ENCODE measurements at places on chromosomes 3 and 15. TPM values are rescaled to one million over a fixed set of nuclear protein-coding genes. Genes with fewer than 3 reads are reported as not detected.

Gene CD200
- polyA plus RNA-seq: 36.2 TPM

- no peak for DNase-seq
These were observed 51.9 kb upstream of the KLF13 start for GRCh38 chr15:31274496-31275330.

DNA sequence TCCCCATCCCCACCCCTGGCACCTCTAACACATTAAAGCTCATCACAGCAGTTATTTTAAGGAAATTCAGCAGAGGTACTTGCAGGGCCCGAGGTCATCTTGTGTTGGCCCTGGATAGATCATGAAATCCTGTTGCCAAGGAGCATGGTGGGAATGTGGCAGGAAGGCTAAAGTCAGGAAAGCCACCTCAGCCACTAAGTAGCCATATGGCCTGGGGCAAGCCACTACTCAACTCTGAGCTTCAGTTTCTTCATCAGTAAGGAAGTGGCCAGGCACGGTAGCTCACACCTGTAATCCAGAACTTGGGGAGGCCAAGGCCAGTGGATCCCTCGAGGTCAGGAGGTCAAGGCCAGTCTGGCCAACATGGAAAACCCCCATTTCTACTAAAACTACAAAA is 55.9 kb downstream of the LIPC start:
- no peak for DNase-seq

DNA sequence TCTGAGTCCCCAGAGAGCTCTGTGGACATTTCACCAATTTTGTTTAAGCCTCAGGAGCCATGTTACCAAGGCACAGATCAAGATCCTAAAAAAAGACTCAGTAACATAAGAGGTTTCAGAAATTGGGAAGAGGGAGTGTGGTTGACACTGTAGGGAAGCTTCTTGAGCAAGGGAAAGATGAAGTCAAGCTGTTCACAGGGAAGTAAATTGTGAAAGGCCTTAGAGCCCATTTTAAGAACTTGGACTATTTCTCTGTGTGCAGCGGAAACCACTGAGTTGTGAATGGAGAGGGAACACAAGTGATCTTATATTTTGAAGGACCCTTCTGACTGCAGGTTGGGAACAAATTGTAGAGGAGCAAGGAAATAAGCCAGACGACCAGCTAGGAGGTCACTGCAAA is 18.7 kb downstream of the BCL2A1 start:
- no peak for DNase-seq

DNA sequence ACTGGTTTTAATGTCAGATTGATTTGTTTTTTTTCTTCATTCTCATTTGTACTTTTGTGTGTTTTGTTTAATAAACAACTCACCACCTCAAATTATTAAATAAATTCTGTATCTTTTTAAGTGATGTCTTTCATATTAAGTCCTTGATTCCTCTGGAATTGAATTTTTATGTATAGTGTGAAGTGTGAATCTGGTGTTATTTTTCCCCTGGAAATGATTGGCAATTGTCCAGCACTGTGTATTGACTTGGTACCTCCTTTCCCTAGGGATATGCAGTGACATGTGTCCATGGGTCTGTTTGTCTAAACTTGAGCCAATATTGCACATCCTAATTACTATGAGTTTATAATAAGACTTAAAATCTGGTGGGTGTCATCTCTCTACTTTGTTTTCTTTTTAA is 2.1 kb downstream of the RNU5B-1 start:
- no peak for DNase-seq

Measured in urinary bladder (tissue), 4 donors.